ENCODE measurements at places on chromosomes 4 and X.

GRCh38 chr4:182818926-182819730, 98.1 kb downstream of the DCTD start:
- DNase-seq = no peak

GRCh38 chr4:157225096-157225495, 4.6 kb downstream of the GRIA2 start:
- no peak for DNase-seq

GRCh38 chr4:40199999-40200874, 3.4 kb downstream of the RHOH start:
- peak; percentile 48 for DNase-seq

- no peak for DNase-seq
These were observed 763 bp downstream of the CASK start for GRCh38 chrX:41922431-41923151.

DNA sequence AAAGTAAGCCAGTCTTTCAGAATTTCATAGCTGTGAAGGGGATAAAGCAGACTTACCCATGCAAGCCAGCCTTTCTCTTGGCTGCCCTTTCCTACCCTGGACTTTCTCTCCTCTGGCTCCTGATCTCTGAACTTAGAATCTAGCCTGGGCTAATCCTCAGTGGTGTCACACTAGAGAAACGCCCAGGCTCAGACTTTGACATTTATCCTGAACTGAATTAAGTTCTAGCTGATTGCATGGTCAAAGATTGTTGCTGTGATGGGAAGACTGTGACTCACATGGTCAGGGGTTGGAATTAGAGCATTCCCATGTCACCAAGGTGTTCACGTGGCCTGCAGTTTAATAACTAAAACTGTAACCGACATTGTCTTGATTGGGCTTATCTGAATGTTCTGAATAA, 469.5 kb upstream of the FAT1 start:
- no peak for DNase-seq

DNA sequence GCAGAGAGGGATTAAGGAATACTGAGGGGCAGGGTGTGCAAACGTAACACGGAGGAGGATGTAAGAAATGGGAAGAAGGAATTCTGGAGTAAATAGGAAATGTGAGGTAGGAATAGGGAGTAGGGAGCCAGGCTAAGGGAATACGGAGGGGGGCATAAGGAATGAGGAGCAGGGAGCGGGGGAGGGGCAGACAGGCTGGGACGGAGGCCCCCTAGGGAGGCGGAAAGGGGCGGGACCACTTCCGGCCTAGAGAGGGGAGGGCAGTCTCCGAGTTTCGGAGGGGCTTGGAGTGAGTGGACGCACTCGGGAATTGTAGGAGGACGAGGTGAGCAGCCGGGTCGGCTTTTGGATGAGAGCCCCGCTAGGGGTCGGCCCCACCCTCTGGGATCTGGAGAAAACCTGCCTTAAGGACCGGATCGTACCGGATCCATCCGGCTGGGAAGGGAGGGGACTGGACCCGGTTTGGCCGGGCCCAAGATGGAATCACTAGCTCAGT, 612 bp downstream of the MAGED2 start:
- DNase-seq = peak; percentile 4

GRCh38 chrX:104918122-104918521, 302.4 kb downstream of the TEX13A start:
- DNase-seq = no peak

GRCh38 chr4:169416997-169417396, 146.2 kb upstream of the SH3RF1 start:
- no peak for DNase-seq

DNA sequence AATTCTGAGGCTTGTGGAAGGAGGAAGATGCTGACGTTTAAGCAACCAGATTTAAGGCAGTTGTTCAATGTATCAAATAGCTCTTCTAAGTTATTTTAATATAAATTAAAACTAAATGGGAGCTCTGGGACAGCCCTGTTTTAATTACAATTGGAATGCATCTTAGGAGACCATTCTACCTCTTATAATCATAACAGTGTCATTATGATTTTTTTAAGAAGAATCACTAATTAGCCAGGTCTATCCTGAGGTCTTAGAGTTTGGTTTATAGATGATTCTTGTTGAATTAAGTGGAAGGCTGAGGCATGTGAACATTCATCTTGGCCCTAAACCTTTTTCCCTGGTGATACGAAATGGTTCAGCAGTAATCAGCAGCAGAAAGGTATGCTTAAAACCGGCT, 113.4 kb downstream of the CEP135 start:
- no peak for DNase-seq

GRCh38 chrX:63275127-63275526, 76.0 kb downstream of the SPIN4 start:
- no peak for DNase-seq

All from activated CD4-positive, alpha-beta T cell treated with anti-CD3 and anti-CD28 coated beads, Interleukin-2, amount 50 U/mL, for 4 hours (primary cell).